ENCODE measurements at places on chromosomes 5 and 9.

DNA sequence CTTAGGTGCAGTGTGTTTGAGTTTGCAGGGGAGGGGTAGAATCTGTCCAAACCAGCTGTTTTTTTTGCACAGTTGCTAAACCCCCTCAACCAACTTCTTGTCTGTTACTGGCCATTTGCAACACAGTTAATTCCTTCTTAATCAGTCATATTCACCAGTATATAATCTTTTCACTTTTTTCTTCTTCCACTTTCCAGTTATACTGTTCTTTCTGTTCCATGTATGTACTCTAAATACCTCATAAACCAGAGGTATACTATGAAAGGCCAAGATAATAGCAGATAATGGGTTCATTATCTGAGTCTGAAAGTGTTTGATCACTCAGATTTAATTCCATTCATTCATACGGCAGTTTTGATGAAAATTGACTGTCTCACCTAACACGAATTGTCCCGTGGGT lies 11.1 kb downstream of the SMAD5 start:
- no peak for DNase-seq

GRCh38 chr9:121499427-121500164 lies at the start of gene GGTA1:
Gene GGTA1 (minus strand): TSS chr9:121499844. CDS start chr9:121467922, 31,922 bp downstream.
- no peak for DNase-seq

DNA sequence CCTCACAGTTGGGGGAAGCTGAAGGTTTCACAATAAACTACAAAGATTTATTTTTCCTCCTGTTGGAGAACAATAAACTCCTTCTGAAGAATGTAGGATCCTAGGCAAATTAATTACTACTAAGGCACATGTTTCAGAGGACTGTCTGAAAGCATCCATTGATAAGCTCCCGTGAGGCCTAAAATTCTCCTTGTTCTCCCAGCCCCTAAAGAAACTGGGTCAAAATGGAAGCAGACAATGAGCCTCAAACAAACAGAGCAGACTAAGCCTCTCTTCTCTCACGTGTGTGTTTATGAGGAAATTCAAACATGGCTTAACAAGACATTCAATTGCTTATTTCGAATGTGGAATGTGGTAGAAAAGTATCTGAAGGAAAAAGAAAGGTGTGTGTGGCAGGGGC lies 249.0 kb downstream of the GLIS3 start:
- no peak for DNase-seq

GRCh38 chr9:87567571-87567970 lies 69.9 kb downstream of the DAPK1 start:
- DNase-seq = no peak

DNA sequence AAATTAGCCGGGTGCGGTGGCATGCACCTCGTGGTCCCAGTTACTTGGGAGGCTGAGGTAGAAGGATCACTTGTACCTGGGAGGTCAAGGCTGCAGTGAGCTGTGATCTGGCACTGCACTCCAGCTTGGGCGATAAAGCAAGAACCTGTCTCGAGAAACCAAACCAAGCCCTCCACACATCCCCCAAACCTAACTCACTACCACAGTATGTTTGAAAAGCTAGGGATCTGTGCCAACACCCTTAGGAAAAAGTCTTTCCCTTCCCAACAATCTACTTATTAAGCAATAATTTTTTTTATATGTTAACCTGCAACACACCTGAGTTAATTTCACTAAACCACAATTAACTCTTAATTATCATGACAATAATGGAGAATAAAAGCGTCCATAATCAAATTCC lies 2.2 kb downstream of the UBTD2 start:
- no peak for DNase-seq

DNA sequence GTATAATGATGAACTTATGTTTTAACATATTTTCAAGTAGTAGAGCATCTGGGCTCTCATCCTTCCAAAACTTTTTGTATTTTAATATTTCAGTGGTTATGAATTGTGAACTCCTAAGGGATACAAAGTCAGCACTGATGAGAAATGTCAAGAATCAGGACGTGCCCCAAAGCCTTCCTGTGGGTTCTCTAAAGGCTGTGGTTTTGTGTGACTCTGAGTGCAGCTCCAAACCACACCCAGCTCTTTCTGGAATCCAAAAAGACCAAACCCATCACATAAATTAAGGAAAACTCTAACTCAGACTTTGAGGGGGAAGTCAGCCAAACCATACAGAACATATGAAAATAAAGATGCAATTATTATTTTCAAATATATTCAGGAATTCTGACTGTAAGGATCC lies 40.8 kb upstream of the SMU1 start:
- DNase-seq = no peak

DNA sequence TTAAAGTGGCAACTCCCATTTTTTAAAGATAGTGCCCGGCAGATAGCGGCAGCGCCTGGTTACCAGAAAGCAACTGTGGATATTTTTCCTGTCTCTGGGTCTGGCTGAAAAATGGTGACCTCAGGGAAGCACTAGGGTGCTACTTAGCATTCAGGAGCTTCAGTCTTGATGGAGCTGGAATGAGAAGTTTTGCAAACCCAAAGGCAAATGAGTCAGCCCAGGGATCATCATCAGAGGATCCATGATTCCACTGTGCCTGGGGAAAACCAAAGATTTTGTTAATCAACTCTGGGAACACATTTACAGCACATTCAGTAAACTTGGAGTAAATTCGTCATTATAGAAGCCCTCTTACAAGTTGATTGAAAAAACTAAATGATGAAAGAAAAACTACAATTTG lies 26.7 kb downstream of the F2R start:
- no peak for DNase-seq

GRCh38 chr5:112742424-112742823 lies 4.7 kb downstream of the APC start:
- no peak for DNase-seq

GRCh38 chr9:78515108-78515507 lies 218.2 kb downstream of the PSAT1 start:
- DNase-seq = no peak

GRCh38 chr5:64229163-64229774 lies 63.6 kb downstream of the RNF180 start:
- DNase-seq = no peak

GRCh38 chr9:96513622-96514021 lies 63.7 kb downstream of the HABP4 start:
- DNase-seq = no peak

GRCh38 chr9:76426807-76427419 lies 32.1 kb upstream of the GCNT1 start:
- DNase-seq = no peak

DNA sequence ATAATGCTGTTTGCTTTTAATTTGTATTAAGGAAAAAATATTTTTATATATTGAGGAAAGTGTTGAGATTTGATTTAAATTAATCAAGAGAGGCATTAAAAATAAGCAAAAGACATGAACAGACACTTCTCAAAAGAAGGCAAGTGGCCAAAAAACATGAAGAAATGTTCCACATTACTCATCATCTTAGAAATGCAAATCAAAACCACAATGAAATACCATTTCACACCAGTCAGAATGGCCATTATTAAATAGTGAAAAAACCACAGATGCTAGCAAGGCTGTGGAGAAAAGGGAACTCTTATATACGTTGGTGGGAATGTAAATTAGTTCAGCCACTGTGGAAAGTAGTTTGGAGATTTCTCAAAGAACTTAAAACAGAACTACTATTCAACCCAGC lies 45.9 kb downstream of the RANBP17 start:
- DNase-seq = no peak

DNA sequence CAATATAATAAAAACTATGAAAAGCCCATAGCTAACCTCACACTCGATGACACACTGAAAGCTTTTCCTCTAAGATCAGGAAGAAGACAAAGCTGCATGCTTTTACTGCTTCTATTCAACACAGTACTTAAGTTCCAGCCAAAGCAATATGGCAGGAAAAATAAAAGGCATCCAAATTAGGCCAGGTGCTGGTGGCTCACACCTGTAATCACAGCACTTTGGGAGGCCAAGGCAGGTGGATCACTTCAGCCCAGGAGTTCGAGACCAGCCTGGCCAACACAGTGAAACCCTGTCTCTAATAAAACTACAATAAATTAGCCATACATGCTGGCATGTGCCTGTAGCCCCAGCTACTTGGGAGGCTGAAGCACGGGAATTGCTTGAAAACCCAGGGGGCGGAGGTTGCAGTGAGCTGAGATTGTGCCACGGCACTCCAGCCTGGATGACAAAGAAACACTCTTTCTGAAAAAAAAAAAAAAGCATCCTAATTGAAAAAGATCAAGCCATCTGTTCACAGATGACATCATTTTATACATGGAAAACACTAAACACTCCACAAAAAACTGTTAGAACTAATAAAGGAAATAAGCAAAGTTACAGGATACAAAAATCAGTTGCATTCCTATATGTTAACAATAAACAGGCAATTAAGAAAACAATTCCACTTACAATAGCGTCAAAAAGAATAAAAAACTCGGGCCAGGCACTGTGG lies 17.9 kb downstream of the ZFR start:
- no peak for DNase-seq
